ENCODE measurements at places on chromosomes 1 and 21.

GRCh38 chr1:234393190-234393589, 19.9 kb downstream of the COA6 start:
- DNase-seq: no peak

GRCh38 chr1:199859491-199859933, 168.0 kb upstream of the NR5A2 start:
- DNase-seq: no peak

- no peak for DNase-seq
These were observed at the start of gene PTGER3 for GRCh38 chr1:71047635-71048607. TSS of gene PTGER3 (minus strand) at chr1:71047816. CDS start at chr1:71047577, 239 bp downstream.

DNA sequence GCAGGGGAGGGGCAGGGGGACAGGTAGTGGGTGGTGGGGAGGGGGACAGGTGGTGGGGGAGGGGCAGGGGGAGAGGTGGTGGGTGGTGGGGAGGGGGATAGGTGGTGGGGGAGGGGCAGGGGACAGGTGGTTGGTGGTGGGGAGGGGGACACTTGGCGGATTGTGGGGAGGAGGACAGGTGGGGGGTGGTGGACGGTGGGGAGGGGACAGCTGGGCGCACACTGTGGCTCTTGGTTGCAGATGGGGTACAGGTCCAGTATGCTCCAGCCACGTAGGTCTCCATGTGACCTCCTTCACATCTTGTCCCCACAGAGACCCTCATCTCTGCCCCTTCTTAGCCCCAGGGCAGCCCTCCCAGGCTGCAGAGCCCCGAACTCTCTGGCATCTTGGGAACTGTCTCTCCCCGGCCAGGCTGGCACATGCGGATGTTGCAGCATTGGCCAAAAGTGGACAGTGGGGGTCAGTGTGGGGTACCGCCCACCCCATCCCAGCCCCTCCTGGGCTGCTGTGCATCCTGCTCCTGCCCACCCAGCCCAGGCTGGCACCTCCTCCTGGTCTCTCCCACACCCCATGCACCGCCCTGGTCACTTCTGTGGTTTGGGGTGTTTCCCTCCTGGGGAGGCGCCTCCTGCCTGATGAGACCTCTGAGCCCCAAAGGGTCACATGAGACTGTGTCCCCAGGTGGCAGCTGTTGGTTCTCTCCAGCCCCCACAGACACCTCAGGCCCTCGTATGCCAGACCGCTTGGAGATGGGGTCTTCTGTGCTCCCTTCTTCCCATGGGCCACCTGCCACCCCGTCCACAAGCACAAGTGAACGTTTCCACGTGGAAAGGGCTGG, 7.6 kb upstream of the SLC19A1 start:
- no peak for DNase-seq

DNA sequence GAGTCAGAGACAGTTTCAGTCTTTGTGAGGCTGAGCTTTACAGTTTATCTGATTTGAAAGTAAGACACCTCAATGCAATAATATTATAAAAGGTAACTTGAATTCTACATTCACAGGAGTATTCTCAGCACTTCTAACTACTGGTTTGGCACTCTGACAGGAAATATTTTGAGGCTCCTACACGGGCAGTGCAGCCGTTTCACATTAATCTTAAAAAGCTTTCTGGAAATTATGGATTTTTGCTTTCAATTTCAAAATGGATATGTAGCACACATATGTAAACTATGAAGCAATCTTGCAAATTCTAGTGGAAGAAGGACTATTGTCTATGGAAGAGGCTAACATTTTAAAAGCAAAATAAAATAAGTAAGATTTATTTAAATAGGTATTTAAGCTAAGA, 262.9 kb upstream of the SNX7 start:
- DNase-seq: no peak

GRCh38 chr1:26811708-26812107, 14.8 kb upstream of the ZDHHC18 start:
- no peak for DNase-seq

DNA sequence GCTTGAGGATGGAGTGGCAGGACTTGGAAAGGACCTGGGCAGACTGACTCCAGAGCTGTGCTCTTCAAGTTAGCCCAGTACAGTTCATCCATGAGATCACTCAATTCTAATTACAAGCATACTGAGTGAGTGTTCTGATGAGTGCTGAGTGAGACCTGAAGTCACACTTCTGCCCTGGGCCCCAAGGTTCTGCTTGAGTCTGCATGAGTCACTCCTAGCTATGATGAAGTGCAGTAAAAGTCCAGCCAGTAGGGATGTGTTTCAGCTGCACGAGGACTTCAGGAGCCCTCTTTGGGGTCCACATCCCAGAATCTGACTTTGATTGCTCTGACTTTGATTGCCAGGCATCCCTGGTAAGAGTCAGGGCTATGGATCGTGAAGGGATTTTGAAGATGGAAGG, 35.8 kb downstream of the PLEKHA6 start:
- DNase-seq: no peak

All from dorsolateral prefrontal cortex (tissue), 122 donors.